ENCODE measurements at places on chromosomes 12 and 14.

- DNase-seq, result no peak
Measured at GRCh38 chr14:99602054-99602787, 1.8 kb downstream of the CCDC85C start.

DNA sequence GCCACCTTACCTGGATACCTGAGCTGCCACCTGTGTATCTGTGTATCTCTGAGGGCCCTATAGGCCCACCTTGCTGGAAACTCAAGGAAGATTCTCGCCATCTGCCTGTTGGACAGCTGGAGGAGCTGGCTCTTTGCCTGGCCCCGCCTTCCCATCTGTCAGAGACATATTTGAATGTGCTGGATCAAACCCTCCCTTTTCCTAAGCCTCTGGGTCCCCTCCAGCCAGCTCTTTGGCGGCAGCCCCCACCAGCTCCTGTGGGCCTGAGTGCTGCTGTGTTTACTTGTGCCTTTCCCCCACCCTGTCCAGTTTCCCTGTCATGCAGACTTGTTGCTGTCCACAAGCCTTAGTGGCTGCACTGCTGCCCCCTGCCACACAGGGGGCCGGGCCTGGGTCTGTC is 55.9 kb upstream of the SRSF5 start:
- DNase-seq, result no peak

- no peak for DNase-seq
Measured at GRCh38 chr12:104683831-104684503, 227.2 kb downstream of the CHST11 start.

- no peak for DNase-seq
Measured at GRCh38 chr12:107335802-107336570, 242.6 kb upstream of the CRY1 start.

DNA sequence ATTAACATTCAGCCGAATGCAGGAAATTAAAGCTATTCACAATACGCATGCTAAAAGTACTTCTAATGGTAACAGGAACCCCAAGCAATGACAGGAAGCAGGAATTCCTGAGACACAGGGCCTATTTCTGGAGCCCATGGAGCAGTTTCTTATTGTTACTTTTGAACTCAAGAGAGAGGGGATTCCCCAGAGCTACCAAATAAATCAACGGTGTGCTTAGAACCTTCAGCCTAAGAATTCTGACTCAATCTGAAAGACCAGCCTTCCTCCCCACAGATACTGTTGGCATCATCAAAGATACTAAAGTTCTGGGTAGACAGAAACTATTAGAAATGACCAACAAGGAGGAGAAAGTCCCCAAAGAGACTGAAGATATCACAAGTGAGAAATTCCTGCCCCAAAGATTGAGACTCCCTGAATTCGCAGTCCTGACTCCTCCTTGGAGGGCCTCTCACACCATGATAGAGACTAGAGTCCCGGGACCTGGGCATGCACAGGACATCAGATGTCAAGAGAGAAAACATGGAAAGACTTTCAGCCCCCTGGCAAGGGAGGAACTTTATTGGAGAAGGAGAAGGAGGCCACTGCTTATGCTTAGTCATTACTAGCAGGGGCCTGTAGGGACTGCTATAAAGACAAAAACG is 32.7 kb downstream of the RTRAF start:
- no peak for DNase-seq

DNA sequence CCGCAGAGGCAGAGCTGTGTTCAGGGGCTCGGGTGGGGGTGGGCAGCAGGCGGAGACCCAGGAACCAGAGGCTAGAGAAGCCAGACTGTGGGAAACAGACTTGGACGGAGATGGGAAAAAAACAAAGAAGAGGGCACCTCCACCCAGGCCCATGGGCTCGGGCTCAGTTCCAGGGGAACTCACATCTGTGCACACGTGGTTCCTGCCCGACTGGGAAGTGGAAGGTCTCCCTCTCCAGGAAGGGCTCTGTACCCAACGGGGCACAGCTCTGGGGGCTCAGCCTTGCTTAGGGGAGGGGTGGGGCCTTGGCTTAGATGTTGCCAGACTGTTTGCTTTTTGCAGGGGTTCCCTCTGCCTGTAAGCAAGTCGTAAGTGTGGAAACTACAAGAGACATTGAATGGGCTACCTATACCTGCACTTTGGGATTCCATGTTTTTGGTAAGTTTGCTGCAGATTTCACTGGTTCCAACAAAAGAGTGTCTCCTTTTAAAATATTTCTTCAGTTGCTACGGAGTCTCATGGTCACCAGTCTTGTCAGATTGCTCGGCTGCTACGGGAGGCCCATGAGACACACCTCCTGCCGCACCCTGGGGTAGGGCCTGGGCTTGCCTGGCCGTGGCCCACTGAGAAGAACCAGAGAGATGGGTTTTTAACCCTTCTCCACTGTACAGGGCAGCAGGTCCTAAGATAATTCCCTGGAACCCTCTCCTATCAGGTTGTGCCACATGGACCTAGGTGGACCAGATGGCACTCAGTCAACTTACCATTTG is 127.6 kb upstream of the EVL start:
- DNase-seq, result no peak

DNA sequence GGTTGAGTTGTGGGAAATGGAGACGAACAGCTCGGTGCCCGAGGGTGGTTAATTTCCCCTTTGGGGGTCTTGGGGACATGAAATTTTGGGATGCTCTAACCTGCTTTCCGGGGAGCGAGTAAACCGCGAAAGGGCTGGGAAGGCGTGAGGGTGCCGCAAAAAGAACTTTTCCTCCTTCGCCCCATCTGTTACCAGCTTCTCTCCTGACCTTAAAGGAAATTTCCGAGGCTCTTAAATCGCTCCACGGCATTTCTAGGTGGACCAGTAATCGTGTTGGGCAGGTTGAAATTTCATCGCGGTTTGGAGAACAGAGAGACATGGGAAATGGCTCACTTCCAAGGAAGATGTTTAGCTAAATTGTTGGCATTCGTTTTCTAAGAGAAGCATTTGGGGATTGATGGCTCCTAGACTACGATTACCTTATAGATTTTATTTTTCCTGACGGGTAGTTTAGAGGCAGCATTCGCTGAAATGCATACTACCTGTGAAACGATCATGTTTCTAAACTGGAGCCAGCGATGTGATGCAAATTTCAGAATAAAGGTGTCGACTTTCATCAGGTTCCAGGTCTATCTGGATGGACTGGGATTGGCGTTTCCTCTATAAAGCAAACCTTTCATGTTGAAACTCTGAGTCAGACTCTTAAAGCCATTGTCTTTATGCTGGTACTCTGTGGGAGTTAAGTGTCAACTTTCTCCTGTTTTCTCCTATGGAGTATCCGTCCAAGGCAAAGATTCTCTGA is 414.5 kb downstream of the PCNX1 start:
- DNase-seq, result no peak

DNA sequence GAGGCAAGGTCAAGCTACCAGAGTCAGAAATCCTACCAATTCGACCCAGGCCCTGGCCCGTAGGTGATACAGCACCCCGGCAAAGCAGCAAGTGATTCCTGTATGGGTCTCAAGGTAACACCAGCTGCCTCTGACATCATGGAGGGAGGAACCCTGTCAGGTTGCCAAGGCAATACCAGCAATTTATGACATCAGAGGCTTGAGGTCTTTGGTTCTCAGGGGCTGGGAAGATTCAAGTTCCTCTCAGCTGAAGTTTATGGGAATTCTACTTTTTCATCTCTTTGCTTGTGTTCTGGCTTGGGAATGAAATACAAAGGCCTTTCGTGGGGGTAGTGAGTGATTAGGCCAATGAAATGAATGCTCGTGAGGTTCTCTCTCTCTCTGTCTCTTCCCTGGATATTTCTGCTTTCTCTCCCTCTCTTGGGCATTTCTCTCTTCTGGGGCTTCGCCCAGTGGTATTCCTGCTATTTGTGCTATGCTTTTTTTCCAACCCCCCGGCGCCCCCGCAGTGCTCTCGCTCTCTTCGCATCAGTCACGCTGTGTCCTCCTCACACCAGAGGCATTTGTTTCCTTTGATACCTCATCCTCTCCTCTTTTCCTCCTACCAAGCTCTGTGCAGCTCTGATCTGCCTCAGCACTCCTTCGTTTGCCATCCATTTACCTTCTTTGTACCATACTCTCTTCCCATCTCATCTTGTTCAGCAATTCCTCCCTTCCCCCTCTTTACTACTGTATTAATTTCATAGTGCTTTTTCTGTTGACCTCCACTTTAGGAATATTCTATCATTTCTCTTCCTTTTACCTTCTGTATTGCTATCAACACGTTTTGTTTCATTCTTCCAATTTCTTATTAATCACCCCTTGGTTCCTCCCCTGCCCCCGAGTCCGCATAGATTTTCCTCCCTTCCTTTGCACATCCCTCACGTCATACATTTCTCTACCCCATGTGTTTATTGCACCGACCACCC is 2.9 kb downstream of the ZFHX2 start:
- no peak for DNase-seq

- DNase-seq, result no peak
Measured at GRCh38 chr12:92729773-92730305, 27.1 kb downstream of the PLEKHG7 start.

DNA sequence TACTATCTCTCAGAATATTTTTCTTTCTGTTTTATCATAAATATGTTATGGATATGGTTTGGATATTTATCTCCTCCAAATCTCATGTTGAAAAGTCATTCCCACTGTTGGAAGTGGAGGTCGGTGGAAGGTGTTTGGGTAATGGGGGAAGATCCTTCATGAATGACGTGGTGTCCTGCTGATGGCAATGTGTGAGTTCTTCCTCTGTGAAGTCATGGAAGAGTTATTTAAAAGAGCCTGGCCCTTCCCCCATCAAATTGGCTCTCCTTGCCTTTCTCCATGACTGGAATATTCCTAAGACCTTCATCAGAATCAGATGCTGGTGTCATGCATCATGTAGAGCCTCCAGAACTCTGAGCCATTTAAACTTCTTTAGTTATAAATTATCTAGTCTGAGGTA is 1291.6 kb downstream of the FSCB start:
- DNase-seq, result no peak

- peak; percentile 86 for DNase-seq
Measured at GRCh38 chr12:1594261-1595025, at the start of gene FBXL14. TSS of gene FBXL14 (minus strand) at chr12:1594581. CDS start at chr12:1594066, 515 bp downstream.

GRCh38 chr14:34318014-34318413 is 144.0 kb downstream of the SPTSSA start:
- DNase-seq, result no peak

GRCh38 chr12:76470028-76470939 is 89.3 kb downstream of the OSBPL8 start:
- DNase-seq, result no peak

GRCh38 chr14:76767681-76768656 is 6.7 kb downstream of the VASH1 start:
- peak; percentile 64 for DNase-seq

DNA sequence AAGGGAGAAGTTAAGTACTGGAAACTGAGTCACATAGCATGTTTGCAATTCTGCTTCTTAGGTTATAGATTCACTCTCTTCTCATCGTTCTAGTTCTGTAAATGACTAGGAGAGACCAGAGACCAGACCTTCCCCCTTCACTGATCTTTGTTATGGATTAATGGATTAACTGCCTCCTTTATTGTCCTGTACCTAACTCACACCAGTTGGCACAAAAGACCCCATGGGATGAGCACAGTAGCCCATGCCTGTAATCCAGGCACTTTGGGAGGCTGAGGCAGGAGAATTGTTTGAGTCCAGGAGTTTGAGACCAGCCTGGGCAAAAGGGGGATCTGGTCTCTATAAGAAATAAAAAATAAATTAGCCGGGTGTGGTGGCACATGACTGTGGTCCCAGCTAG is 20.8 kb downstream of the BCAT1 start:
- DNase-seq, result no peak

DNA sequence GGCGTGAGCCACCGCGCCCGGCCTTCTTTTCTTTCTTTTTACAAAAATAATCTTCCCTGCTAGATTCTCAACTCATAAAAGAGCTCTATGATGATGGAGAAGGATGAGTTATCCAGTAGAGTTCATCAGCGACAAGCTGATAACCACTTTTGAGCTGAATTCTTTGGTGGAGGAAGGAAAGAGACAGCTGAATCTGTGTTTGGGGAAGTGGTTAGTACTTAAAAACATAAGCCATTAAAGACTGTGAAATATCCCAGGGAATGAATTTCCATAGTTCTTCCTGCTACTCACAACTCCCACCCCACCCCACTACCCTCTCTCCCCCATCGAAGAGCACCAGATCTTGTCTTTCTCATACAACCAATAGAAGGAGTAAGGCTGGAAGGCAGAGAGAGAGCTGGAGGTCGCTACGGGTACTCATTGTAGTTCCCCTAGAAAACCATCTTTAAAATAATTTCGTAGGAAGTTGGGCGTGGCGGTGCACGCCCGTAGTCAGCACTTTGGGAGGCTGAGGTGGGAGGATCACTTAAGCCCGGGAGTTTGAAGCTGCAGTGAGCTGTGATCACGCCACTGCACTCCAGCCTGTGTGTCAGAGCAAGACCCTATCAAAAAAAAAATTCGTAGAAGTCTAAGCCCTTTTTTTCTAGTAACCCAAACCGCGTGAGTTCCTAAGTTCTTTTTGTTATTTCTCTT is 647 bp upstream of the ESPL1 start:
- DNase-seq, result no peak

GRCh38 chr12:92110083-92110640 is 35.5 kb downstream of the BTG1 start:
- DNase-seq, result no peak

GRCh38 chr14:99674776-99675381 is 9.2 kb upstream of the CYP46A1 start:
- DNase-seq, result no peak

DNA sequence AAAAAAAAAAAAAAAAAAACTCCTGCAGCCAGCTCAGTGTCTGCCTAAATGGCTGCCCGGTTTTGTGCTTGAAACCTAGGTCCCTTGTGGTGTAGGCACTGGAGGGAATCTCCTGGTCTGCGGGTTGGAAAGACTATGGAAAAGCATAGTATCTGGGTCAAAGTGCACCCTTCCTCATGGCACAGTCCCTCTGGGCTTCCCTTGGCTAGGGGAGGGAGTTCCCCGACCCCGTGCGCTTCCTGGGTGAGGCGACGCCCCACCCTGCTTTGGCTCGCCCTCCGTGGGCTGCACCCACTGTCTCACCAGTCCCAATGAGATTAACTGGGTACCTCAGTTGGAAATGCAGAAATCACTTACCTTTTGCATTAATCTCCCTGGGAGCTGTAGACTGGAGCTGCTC is 14.3 kb downstream of the PTCSC3 start:
- DNase-seq, result no peak

DNA sequence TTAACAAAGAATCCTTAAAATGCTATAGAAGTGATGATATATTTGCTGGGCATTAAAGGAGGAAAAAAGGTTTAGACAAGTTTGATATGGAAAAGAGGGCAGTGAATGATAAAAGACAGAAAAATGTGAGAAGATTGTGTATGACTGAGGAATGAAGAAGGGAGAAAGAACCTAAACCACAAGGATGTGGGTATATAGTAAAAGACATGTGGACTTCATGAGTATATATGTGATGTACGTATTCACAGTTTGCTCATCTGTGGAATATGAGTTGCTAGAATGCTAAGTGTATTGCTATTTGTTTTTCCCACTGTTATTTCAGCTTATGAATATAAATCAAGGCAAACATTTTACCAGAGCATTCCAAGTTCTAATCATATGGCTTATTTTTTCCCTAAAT is 2.1 kb upstream of the SLC16A7 start:
- no peak for DNase-seq

- no peak for DNase-seq
Measured at GRCh38 chr12:93943780-93944179, 204.6 kb upstream of the PLXNC1 start.

- no peak for DNase-seq
Measured at GRCh38 chr12:78229591-78230101, 399.0 kb downstream of the NAV3 start.

GRCh38 chr14:90400904-90401561 is 4.2 kb downstream of the CALM1 start:
- no peak for DNase-seq

Data from activated effector memory CD4-positive, alpha-beta T cell treated with Interleukin-2 at 50 U/mL for 16 hours (primary cell).